ENCODE measurements at places on chromosomes 7 and 10.

GRCh38 chr7:78420001-78420400, 621.4 kb downstream of the PHTF2 start:
- DNase-seq, result no peak

DNA sequence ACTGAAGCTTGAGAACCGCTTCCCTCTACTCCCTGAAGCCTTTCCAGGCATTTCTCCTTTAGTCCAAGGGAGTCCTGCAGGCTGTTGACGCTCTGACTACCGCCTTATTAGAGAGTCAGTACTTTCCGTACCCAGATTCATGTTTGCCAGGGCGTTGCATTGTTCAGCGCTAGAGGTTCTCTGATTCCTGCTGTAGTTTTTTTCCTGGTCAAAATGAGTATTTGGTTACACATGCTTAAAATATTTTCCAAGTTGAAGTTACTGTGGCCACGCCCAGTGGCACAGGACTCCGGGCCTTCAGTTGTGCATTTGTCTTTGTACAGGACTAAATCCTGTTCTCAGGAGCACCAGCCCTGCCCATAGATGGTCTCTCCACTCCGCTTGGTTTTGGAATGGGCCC, 7.9 kb downstream of the MTURN start:
- no peak for DNase-seq

DNA sequence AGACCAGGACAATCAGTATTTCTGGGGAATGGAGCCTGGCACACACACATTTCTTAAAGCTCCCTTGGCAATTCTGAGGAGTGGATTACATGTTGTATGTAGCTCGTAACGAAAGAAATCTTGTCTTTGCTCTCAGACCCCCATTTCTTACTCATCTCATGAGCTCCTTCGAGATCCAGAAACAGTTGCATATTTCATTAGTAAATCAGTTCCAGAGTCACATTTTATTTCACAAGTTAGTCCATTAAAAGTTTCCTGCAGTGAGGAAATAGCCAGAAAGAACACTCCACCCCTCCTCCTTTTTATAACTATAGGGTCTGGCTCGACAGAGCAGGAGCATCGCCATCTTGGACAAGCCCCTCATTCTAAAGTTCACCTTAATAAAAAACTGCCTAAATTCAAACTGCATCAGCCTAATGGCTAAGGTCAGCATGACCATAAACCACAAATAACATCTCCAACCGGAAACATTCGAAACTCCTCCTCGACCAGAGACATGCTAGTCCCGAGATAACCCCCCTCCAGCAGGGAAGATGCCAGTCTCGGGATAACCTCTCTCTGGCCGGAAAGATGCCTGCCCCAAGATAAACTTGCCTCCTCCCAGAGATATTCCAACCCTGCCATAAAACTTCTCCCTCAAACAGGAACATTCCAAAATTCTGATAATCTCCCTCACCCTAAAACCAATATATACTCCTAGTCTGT, 7.4 kb downstream of the EGFR start:
- DNase-seq, result no peak

GRCh38 chr10:61835946-61836887, 65.3 kb upstream of the ARID5B start:
- DNase-seq, result no peak

- DNase-seq, result no peak
Measured at GRCh38 chr10:57769298-57769697, 498.4 kb downstream of the IPMK start.

- DNase-seq, result no peak
Measured at GRCh38 chr10:117461766-117462423, 80.7 kb upstream of the EMX2 start.

DNA sequence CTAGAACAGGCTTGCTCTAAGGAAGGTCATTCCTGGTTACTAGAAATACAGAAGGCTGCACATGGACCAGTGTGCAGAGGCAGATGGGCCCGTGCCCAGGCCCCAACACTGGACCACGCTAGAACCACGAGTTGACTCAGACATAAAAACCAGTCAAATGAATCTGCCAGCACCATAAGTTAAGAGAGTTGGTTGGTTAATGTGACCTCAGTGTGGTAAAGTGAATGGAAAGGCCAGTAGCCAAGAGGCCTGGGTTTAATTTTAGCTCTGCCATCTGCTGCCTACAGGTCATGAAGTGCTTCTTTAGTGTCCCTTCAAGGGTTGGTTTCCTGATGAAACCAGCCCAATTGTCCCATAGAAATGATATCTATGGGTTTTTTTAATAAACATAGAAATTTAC, 329.6 kb upstream of the NRP1 start:
- DNase-seq, result no peak

DNA sequence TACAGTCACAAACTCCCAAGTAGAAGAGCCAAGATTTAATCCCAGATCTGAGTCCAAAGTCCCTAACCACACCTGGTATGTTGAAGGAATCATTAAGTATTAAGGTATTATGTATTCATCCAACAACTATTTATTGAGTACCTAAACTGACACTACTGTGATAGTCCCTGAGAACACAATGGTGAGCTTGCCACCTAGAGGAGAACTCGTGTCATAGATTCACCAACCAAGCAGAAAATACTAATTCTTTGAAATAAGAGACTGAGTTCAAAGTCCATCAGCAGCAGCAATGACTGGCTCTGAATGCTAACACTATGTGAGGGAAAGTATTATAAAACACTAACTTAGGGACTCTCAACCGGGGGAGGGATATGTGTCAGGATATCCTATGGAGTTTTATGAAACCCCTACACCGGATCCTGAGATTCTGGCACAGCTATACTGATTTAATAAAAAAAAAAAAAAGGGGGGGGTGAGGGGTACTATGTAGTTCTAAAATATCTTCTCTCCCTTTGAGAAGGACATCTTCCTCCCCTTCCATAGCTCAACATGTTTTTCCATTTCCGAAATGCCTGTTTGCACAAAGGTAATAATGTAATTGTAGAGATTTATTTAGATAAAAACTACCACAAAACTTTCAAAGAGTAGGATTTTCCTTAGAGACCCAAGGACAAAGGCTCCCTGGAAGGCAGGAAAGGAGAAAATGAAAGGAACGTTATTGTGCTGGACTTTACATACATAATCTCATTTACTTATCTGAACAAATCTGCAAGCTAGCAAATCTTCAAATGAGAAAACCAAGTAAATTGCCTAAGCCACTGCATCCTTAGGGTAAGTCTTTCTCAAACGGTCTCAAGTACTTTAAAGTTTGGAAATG, 1.6 kb downstream of the NCOA4 start:
- DNase-seq, result no peak

- no peak for DNase-seq
Measured at GRCh38 chr7:143958781-143959180, 4.1 kb downstream of the OR2F1 start.

DNA sequence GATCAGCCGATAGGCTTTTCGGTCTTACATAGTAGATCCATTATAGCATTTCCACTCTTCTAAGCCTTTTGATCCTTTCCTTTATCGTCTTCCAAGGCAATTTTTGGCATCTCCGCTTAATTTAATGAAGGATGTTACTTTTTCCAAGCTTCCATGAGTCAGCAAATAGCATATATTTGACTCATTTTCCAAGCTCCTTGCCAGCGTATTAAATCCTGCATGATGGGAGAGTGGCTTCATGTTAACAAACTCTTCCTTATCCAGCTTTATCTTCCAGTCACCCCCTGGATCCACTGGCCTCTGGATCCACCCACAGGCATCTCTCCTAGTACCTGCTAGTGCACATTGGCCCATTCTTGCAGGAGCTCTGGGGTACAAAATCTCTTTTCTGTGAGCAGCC, 13.0 kb downstream of the OR9A2 start:
- no peak for DNase-seq

GRCh38 chr10:124063750-124064603, 29.4 kb downstream of the CHST15 start:
- DNase-seq, result no peak

- no peak for DNase-seq
Measured at GRCh38 chr7:43166686-43167085, 54.2 kb downstream of the HECW1 start.

GRCh38 chr7:84091318-84091717, 103.3 kb downstream of the SEMA3A start:
- DNase-seq, result no peak

GRCh38 chr7:66359656-66360211, 154.6 kb downstream of the TPST1 start:
- DNase-seq, result no peak

DNA sequence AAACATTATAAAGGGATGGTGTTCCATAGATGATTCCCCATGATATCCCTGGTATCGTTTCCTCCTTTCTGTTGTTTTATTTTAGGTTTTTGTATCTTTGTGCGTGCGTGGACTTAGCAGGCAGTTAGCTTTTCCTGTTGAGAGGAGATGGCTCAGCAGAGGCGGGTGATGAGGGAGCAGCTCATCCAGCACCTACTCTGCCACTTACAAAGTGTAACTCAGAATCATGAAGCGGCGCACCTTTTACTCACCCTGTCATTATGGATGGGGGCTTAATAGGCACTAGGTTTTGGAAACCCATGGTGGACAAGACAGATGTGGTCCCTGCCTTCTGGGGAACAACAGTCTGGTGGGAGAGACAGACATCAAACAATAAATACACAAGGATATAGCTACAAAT, 17.1 kb downstream of the FAM241B start:
- DNase-seq, result no peak

- DNase-seq, result no peak
Measured at GRCh38 chr10:120657371-120657770, 193.8 kb upstream of the WDR11 start.

DNA sequence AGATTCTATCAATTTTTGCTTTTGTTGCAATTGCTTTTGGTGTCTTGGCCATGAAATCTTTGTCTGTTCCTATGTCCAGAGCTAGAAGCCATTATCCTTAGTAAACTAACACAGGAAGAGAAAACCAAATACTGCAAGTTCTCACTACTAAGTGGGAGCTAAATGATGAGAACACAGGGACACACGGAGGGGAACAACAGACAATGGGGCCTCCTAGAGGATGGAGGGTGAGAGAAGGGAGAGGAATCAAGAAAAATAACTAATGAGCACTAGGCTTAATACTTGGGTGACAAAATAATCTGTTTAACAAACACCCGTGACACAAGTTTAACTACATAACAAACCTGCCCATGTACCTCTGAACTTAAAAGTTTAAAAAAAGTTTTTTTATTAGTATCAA, 78.2 kb downstream of the ANKRD26 start:
- DNase-seq, result no peak

DNA sequence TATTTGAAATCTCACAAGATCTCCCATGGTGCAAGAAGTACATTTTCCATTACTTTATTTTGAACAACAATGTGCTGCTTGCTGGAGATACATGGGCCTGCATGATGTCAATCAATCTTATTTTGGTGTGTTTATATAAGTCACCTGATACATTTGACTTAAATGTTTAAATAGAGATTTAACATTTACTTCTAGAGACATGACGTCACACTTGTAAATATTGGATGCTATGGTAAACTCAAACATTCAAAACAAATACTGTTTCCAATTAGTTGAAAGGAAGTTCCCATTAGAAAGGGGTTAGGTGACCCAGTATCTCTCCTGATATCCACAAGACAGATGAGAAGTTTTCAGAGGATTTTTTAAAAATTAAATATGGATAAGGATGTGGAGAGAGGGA, 214.5 kb downstream of the NSUN6 start:
- DNase-seq, result no peak

DNA sequence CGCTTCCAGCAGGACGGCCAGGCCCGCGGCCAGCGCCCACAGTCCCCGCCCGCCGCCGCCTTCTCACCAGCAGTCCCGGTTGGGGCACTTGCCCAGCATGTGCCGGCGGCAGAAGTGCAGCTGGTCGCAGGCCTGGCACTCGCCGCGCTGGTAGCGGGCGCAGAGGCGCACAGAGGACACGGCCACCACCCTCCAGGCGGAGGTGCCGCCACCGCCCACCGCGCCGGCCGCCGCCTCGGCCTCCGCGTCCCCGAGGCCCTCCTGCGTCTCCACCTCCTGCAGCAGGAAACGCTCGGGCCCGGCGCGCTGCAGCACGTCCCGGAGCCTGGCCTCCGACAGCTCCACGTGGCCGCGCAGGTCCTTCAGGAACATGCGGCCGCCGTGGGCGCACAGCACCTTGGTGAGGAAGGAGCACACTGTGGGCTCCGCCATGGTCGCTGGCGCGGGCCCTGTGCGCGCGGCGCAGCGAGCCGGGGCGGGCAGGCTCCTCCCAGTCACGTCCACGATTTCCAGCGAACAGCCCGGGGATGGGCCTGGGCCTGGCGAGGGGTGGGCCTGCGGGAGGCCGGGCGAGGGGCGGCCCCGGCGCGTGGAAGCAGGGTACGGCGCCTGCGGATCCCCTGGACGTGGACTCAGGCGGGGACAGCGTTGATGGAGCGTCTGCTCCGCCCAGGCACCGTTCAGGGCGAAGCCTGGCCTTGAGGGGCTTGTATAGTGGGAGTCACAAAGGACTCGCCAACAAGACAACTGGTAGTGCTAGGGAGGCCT, at the start of gene ZC3HAV1L:
TSS of gene ZC3HAV1L (minus strand) at position 457 of the 768 bp plus-strand sequence. CDS start at position 432, 25 bp downstream.
- DNase-seq, result peak; percentile 34

- DNase-seq, result no peak
Measured at GRCh38 chr10:95408148-95408960, 117.6 kb upstream of the PDLIM1 start.

GRCh38 chr7:124171068-124171467, 138.2 kb upstream of the TMEM229A start:
- no peak for DNase-seq

DNA sequence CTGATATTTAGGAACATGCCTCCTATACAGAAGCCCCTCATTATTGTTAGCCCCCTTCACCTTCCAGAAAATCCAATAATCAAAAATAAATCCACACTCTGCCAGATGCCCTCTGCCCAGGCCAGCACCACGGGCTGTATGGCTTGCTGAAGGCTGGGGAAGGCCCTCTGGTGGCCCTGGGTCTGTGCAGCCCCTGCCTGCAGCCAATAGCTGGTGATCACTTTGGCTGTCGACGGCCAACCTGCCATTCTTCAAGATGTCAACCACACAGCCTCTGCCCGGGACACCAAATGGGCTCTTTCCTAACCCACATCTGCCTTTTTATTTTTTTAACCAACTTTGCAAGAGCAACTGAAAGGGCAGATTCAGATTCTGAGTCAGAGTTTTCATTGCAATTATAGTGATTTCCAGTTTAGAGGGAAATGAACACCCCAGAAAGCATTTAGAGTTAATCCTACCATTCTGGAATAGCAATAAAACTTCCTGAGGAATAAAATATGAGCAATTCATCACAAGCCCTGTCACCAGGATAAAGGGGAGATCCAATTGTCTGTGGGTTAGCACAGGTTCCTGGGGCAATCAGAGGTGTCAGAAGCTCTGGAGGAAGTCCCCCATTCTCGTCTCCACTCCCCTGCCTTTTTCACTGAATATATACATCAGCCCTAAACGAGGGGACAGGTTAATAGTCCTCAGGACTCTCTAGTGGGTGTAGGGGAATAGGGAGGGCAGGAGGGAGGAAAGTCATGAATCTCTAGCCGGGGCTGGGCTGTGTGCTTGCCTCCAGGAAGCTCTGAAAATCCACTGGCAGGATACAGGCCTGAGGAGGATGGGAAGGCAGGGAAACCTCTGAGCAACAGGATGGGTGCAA, 211.3 kb downstream of the GRID1 start:
- DNase-seq, result no peak

- no peak for DNase-seq
Measured at GRCh38 chr10:2245580-2245979, 508.3 kb upstream of the ADARB2 start.

GRCh38 chr7:158917818-158918217, 61.5 kb downstream of the DYNC2I1 start:
- DNase-seq, result no peak

Measured in CD4-positive, alpha-beta T cell (primary cell).